ENCODE measurements at places on chromosomes 3 and 15. TPM values are rescaled to one million over a fixed set of nuclear protein-coding genes. Genes with fewer than 3 reads are reported as not detected.

ISG20 gene
- 5.2 TPM for total RNA-seq

OR4M2 gene
- not detected for total RNA-seq

ACAP2 gene
- total RNA-seq = 71.0 TPM

IL17RC gene
- 45.0 TPM for total RNA-seq

LEO1 gene
- total RNA-seq = 21.7 TPM

CSTA gene
- 16.8 TPM for total RNA-seq

COL6A5 gene
- not detected for total RNA-seq

GPR176 gene
- total RNA-seq = 4.2 TPM

GRAMD2A gene
- 60.2 TPM for total RNA-seq

KAT2B gene
- total RNA-seq = 2.5 TPM

- no peak for DNase-seq
Observed at GRCh38 chr3:87311309-87311708, 34.9 kb upstream of the POU1F1 start.

- DNase-seq = no peak
Observed at GRCh38 chr15:73681856-73682599, 2.2 kb upstream of the CD276 start.

DNA sequence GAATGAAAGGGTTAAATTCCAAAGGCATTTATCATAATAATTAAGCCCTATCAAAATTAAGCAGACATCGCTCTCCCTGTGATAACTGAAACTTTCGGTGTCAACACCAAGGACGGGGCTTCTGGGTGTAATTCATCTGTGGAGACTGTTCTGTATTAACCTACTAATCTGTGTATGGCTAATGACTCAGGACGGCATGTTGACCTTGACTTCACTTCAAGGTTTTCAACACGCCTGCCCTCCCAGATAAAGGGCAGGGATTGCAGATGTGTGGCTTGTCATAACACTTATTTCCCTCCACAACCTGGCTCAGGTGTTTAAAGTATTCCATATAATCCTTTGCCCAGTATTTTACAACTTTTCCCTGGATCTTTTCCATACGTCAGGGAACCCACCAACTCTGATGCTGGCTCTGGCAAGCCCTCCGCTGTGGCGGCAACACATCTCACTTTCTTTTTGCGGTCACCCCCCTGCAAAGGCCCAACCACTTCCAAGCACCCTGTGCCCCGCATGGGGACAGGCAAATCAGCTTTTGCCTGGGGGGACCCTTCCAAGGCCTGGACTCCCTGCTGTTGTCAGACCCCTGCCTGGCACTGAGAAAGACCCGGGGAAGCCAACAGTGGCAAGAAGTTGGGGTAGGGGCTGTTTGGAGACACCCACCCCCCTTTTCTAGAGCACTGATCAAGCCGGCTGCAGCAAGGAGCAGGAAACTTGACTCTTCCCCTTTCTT lies 93.2 kb upstream of the MEF2A start:
- no peak for DNase-seq

DNA sequence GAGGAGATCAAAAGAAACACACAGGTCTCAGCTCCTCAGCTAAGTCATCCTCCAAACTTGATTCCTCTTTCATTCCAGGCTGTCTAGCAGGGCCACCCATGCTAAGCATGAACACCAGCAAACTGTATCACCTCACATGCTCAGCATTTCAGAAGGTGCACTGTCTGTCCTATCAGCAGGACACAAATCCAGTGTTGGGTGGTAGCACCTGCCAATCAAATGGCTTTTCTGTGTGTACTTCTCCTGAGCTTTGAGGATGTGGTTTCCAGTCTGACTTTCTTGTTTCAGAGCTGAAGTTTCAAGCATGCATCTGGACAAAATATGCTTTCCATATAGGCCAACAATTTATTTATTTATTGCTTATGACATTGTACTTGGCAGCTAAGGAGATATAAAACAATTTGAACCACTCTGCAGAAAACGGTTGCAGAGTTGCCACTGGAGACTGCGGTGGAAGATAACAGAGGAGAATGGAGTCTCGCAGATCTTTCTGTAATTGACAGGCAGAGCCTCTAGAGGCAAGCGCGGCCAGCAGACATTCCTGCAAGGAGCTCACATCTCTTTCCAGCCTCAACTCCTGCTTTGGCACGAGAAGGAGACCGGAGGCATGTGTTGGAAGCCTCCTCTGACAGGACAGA lies 167.1 kb upstream of the WNT5A start:
- no peak for DNase-seq

- no peak for DNase-seq
Observed at GRCh38 chr15:88794001-88794400, 9.2 kb upstream of the ACAN start.

DNA sequence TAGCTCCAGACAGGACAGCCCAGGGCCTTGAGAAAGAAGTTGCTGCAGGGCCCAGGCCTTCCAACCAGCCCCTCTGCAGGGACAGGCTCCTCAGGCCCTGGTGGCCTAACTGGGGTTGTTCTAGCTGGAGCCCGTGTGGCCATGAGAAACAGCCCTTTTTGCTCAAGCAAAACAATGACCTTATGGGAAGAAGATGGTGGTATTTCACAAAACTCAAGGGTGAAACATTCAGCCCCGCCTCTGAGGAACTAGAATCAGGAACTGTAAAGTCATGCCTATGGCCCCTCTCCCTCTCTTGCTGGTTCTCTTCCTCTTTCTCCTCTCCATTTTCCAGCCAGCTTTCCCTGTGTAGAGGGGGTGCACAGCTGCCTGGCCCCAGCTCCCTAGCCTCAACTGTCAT lies 273.3 kb downstream of the RPLP1 start:
- no peak for DNase-seq

- DNase-seq = peak; percentile 55
Observed at GRCh38 chr15:90530250-90531051, 728 bp downstream of the CRTC3 start.

- no peak for DNase-seq
Observed at GRCh38 chr3:66747696-66748095, 246.9 kb upstream of the LRIG1 start.

GRCh38 chr3:134035836-134036235 lies 6.1 kb upstream of the SLCO2A1 start:
- DNase-seq = no peak

GRCh38 chr3:56812754-56813652 lies 11.3 kb upstream of the ARHGEF3 start:
- peak; percentile 67 for DNase-seq

DNA sequence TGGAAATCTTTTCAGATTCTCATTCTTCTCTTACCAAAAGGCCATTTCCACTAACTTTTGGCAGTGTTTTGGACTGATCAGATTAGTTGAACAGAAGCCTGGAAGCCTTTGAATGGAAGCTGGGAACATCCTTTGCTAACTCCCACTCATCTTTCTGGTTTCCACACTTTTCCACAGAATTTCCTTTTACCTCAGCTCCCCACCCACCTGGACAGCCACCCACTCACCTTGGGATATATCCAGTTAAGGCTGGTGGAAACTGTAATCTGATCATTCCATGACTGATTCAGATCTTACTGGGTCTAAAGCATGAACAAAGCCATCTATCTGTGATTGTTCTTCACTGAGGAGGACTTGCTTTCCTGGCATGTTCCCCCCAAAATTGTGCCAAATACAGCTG lies 119.5 kb downstream of the CCNL1 start:
- no peak for DNase-seq

- DNase-seq = no peak
Observed at GRCh38 chr3:66425032-66425431, 75.8 kb downstream of the LRIG1 start.

GRCh38 chr3:32571192-32571485 lies 481 bp upstream of the DYNC1LI1 start:
- no peak for DNase-seq

DNA sequence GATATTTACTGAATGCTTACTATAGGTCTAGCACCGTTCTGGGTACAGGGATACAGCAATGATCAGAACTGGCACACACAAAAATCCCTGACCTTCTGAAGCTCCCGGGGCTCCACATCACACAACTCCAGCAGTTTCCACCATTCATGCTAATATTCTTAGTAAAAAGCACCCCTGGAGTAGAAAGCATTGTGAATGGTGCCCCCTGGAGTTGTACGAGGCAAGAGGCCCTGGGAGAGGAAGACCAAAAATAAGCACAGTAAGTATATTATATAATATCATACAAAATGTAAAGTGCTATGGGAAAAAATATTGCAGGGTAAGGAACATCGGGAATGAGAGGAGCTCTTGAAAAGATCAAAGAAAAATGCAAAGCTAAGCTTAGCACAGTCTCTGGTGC lies 790 bp upstream of the SRGAP3 start:
- DNase-seq = no peak

- peak; percentile 69 for DNase-seq
Observed at GRCh38 chr15:74616366-74616939, 817 bp downstream of the CLK3 start.

GRCh38 chr3:16936233-16936632 lies 51.5 kb downstream of the PLCL2 start:
- no peak for DNase-seq

DNA sequence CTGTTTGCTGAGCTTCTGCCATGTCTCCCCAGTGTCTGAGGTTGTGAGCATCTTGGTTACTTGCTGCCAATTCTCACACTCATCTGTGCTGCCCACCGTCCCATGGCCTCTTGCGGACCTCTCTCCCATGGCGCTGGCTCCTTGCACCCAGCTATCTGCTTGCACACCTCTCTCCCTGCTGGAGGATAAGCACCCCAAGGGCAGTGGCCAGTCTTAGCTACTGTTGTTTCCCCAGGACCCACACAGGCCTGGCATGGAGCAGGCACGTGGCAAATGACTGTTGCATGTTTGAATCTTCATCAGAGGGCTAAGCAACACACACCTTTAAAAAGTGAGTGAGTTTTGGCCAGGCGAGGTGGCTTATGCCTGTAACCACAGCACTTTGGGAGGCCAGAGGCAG lies 14.7 kb downstream of the LIPC start:
- DNase-seq = no peak

DNA sequence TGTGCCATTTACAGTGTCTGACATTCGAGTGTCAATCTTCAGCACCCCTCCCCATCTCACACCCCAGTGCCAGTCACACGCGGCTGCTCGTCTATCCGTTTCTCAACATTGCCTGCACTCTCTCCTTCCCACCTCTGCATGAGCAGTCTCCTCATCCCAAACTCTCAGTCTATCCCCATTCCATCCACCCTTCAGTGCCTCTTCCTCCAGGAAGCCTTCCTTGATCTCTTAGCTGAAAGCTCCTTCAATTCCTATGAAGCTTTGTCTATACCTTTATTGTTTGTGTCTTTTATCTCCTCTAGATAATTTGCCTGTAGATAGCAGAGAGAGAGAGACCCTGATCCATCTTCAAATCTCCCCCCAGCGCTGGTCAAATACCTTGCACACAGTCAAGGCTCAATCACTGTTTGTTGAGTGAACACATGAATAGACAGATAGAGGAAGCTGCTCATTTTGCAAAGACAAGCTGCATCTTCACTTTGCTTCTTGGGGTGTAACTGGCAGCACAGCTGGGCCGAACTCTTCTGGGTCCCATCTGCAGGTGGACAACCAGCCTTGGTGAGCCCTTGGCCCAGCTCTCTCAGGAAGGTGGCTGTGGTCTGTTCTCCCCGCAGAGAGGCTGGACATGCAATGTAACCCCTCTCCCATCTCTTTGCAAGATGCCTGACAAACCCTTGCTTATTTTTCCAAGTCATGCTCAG lies 52.8 kb downstream of the ITGA11 start:
- DNase-seq = no peak

- DNase-seq = no peak
Observed at GRCh38 chr3:139339219-139339906, 4.5 kb upstream of the MRPS22 start.

- DNase-seq = no peak
Observed at GRCh38 chr15:75597667-75598341, 18.7 kb upstream of the PTPN9 start.

GRCh38 chr15:55799291-55800212 lies 56.6 kb upstream of the PRTG start:
- no peak for DNase-seq

DNA sequence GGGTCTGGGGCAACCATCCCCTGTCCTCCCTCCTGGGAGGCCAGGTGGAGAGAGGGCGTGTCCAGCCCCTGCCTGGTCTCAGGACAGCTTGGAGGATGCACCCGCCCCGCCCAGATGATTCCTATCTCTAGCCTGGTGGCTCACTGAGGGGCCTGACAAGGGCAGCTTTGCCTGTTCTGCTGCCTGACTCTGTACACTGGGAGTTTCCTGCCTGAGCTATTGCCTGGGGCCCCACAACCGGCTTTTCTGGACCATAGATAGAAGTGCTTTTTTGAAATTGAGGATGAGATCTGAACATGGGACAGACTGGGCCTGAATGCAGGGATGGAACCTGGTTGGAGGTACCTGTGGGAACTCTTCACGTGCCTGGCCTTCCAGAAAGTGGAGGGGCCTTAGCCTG lies 751 bp upstream of the PLA2G4E start:
- no peak for DNase-seq

GRCh38 chr15:100043068-100043641 lies 298.6 kb downstream of the ADAMTS17 start:
- DNase-seq = peak; percentile 78

DNA sequence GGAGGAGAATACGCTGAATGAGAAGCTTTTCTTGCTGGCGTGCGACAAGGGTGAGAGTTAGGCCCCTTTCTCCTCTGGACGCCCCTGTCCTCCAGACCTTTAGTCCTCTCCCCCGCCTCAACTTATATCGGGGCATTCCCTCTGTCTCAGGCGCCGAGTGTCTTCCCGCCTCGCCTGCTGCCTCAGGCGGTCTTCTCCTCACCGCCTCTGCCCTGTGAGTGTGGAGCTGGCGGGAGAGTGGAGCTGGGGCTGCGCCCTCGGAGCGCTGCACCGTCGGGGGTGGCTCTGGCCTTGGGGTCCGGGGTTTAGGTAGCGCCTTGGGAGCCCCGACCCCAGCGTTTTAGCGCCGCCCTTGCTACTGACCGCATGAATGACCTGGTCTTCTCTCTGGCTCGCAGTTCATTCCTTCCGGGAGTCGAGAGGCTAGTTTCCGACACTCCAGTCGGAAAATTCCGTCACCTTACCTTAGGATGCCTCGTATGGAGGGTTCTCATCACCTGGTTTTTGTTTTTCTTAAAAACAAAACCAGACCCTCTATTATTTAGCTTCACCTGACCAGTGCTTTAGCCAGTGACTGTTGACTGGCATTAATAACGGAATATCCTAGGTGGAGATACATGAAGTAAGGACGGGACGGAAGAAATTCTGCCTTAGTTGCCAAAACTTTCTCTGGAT lies 985 bp downstream of the TRPC1 start:
- DNase-seq = peak; percentile 24

DNA sequence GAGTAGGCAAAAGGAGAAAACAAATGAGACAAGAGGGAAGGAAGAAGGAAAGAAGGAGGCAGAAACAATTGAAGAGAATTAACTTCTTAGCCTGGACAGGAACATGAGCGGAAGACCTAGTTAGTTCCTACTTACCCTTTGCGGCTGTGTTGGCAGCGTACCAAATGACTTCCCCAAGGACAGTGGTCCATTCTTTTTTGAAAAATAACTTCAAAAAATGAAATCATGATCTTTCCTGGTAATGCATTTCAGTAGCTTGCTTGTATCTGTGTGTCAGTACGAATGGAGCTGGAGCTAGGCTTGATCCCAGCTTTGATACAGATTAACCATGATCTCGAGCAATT lies 41.5 kb upstream of the CFAP161 start:
- DNase-seq = no peak

GRCh38 chr3:52140769-52141168 lies 13.5 kb downstream of the POC1A start:
- no peak for DNase-seq

GRCh38 chr3:134859341-134859740 lies 64.3 kb downstream of the EPHB1 start:
- DNase-seq = no peak

All from PC-9 (cell line).